Stimulated activated CD4-positive, alpha-beta T cell treated with anti-CD3 and anti-CD28 coated beads, Interleukin-2, amount 100 ng/mL, for 24 hours (primary cell): ENCODE measurements at places on chromosomes 11 and 22.
A peak's percentile ranks its signal among the peaks of the same experiment; 100 is the strongest.

DNA sequence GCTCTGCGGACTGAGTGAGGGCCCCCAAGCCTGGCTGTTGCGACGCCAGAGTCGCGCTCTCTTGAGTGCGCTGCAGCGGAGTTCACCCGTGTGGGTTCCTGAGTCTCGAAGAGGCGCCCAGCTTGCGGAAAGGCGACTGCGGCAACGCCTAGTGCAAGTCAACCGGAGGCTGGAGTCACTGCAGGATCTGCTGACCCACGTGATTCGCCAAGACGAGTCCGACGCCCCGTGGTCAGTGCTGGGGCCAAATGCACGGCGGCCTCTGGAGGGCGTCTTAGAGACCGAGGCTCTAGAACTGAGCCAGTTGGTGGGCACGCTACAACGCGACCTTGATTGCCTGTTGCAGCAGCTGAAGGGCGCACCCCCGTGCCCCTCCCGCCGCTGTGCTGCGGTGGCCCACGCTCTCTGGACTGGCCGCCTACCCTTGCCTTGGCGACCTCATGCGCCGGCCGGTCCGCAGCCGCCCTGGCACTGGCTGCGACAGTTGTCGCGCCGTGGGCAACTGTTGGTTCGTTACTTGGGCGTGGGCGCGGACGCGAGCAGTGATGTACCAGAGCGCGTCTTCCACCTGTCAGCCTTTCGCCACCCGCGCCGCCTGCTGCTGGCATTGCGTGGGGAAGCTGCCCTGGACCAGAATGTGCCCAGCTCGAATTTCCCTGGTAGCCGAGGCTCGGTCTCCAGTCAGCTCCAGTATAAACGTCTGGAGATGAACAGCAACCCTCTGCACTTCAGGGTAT lies 32.6 kb downstream of the RRP8 start:
- no peak for DNase-seq

GRCh38 chr22:37416827-37417226 lies 10.5 kb downstream of the ELFN2 start:
- no peak for DNase-seq

DNA sequence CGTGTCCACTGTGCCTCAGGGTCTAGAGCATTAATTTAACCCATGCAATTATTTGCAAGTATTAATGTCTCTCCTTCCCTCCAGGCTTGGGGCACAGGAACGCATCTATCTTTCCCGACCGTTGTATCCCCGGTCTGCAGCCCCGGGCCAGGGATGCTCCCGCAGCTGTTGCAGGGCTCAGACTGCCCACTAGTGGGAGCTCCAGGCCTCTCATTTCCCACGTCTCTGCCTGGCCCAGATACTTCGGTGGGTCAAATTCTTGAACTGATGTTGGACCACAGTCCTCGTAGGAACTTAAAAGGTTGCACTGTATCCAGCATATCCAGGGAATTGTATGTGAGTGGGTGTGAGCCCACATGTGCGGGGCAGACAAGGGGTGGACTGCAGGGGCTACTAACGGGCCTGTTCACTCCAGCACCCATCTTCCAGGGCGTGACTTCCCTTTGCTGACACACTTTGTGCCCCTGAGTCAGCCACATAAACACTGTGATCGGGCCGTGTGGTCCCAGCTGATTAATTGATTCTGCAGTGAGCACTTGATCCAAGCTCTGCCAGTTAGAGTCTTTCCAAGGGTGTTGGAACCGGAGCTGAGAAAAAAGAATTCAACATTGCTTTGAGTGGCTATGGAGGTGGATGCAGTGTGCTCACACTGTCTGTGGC lies 451.3 kb downstream of the TBC1D22A start:
- peak; percentile 72 for DNase-seq

GRCh38 chr11:123773026-123773425 lies 18.7 kb upstream of the OR6X1 start:
- no peak for DNase-seq

DNA sequence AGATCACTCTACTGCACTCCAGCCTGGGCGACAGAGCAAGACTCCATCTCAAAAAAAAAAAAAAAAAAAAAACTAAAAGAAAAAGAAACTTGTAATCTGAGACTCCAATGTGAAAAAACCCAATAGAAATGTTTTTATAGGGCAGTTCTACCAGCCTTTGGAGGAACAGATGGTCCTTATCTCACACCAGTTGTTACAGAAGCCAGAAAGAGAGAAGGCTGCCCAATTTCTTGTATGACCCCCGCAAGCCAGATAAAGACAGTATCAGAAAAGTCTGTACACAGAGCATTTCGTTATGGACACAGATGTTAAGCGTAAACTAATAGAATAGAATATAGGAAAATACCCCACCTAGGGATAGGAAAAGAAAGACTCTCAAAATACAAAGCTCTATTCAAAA lies 11.3 kb upstream of the TSGA10IP start:
- no peak for DNase-seq

GRCh38 chr11:64122411-64123410 lies 43.2 kb downstream of the MACROD1 start:
- no peak for DNase-seq

DNA sequence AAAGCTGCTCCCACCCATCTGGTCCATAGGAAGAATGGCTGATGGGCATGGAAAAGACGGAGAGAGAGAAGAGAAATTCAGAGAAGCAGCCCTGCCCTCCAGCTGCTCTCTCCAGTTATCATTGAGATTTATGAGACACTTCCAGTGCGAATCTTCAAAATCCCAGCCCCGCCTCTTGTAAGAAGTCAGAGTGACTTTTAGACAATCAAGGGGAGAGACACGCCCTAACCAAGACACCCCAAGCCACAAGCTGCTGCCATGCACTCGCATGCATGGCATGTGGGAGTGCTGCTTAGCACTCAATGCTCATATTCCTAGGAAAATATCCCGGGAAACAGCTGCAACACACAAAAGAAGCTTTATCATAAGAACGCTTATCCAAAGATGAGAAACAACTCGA lies 110.6 kb upstream of the BID start:
- DNase-seq, result no peak

- no peak for DNase-seq
Observed at GRCh38 chr11:14373941-14374646, 15.1 kb upstream of the RRAS2 start.

GRCh38 chr11:18790883-18791206 lies 753 bp downstream of the PTPN5 start:
- no peak for DNase-seq

GRCh38 chr11:18307461-18308139 lies 14.3 kb downstream of the HPS5 start:
- DNase-seq, result no peak
